ENCODE measurements at places on chromosomes 7 and 10.

GRCh38 chr7:122884186-122884585 is 2.1 kb downstream of the CADPS2 start:
- DNase-seq, result no peak

DNA sequence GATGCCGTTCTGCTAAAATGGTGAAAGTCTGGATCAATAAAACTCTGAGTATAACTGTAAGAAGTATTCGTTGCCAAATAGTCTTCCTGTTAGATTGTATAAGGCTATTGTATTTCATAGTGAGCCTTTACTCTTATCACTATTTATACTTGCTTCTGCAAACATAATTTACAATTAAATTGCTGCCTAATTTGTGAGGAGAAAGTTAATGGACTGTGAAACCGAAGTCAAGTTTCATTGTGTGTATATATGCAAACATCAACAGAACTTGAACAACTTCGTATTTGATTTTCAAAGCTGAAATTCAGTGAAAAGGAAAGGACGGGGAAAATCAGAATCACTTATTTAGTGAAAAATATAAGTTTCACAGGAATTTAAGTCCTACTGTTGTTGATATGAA is 135.9 kb upstream of the CCDC6 start:
- no peak for DNase-seq

- DNase-seq, result no peak
Measured at GRCh38 chr10:48478980-48479811, 125.7 kb downstream of the ARHGAP22 start.

- DNase-seq, result no peak
Measured at GRCh38 chr7:47873762-47874161, 74.5 kb downstream of the PKD1L1 start.

DNA sequence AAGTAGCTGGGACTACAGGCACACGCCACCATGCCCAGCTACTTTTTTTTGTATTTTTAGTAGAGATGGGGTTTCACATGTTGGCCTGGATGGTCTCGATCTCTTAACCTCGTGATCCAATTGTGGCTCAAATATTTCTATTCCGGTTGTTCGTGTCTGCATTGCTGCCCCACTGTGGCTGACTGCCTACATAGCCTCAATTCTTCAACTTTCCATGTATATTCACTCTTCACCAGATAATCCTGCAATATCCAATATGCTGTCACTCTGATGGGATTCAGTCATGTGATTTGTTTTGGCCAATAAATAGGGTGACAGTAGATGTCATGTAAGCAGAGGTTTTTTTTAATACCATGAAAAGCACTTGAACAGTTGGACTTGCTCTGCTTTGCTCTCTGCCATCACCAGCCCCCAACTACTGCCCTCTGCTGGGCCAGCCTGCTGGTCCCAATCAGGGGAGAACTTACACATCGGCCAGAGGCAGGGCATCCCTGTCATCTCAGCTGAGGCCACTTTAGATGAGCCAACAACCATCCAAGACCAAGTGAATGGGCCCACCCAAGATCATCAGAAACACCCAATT is 56.7 kb downstream of the NSUN6 start:
- no peak for DNase-seq

- DNase-seq, result no peak
Measured at GRCh38 chr7:40301486-40302068, 166.8 kb downstream of the SUGCT start.

DNA sequence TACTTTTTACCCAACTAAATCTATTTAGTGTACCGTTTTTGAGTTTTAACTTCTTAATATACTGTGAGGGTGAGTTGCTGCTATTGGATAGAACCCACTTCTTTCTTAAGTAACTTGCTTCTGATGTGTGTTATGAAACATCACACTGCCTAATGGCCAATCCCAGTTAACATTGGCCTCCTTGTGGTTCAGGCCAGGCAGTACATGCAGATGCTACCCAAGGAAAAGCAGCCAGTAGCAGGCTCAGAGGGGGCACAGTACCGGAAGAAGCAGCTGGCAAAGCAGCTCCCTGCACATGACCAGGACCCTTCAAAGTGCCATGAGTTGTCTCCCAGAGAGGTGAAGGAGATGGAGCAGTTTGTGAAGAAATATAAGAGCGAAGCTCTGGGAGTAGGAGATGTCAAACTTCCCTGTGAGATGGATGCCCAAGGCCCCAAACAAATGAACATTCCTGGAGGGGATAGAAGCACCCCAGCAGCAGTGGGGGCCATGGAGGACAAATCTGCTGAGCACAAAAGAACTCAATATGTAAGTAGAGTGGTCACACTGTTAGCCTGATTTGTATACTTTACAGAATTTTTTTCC is 39.7 kb downstream of the TES start:
- no peak for DNase-seq

GRCh38 chr7:23018750-23019149 is 4.8 kb upstream of the HYCC1 start:
- DNase-seq, result no peak

DNA sequence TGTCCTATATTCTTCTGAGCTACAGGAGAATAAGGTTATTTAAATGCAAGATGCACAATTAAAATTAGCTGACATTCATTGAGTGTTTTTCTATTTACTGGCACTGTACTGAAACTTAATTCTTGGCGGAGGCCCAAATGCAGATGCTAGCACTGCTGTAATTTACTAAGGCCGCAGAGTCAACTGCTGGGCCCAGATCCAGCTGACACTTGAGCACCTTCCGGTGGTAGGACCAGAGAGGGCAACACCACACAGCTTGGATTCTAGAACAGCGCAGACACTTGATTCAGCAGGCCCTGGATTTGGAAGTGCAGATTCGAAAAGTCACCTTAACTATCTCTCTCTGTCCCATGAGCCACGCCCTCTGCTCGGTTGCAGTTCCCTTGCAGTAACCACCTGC is 228.6 kb upstream of the TMEM72 start:
- DNase-seq, result no peak

DNA sequence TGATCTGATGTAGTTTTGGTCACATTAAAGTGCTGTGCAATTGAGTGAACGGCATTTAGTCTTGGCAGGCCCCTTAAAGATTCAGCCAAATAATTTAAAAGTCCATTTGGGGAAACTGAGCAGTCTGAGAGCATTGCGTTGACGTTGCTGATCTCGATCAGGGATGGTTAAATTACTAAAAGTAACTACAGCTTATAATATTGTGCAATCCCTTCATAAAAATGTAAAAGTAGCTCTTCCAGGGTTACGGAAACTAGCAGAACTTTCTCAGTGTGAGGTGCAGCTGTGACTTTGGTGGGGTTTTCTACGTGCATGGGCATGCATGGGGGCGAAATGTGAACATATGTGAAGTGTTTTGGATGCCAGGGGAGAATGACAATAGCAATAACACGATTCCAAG is 184.5 kb upstream of the RNF32 start:
- DNase-seq, result no peak

DNA sequence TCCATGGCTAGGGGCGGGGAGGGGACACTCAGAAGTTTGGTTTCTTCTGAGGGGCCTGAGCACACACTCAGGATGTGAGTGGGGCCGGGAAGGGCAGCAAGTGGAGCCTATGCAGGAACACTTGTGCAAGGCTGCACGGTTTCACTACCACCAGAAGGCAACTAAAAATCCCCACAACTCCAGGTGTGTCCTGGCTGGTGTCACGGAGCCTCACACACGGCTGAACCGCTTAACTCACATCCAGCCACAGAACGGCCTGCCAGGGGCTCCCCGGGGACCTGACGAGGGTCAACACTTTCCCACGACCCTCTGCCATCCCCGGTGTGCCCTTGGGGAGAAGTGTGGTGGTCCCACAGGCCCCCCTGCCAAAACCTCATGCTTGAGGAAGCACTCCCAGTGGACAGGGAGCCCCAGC is 173.9 kb downstream of the ELFN1 start:
- no peak for DNase-seq

DNA sequence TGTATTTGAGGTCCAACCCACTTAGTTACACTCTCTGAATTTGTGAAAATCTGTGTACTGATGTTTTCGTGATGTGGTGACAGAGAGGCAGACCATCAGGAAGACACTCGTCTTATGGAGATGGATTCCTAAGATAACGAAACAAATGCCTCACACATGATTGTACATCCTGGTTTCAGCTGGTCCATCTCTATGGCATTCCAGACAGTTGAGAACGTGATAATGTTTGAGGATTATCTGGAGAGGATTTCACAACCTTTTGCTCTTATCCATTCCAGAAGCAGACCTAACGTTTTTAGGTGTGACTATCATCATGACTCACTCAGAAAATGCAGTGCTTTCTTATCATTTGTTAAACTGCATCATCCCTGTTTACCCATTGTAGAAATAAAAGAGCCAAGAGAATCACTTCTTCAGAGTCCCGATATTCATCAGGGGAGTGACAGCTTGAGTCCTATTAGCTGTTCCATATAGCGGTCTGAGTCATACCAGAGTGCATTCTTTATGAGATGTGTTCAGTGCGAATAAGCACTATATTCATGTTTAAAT is 74.5 kb downstream of the BMPER start:
- peak; percentile 98 for DNase-seq

GRCh38 chr7:33459340-33459751 is 330.0 kb downstream of the BBS9 start:
- DNase-seq, result peak; percentile 21

DNA sequence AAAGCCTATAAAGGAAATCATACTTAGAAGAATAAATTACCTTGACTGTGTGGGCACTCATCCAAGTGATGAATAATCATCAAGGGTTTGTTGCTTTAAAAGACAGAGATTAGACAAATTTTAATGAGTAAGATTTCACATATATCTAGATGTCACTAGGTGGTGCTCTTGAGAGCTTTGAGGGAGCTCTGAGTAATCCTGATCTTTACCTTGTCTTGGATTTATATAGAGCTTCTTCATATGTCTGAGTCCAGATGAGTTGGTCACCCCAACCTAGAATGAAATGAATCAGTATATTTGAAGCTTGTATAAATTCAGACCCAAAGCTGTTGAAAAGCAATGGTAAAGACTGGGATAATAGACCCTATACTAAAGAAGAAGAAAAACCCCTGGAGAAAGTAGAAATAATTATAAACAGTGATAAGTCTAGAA is 3.7 kb downstream of the AGR2 start:
- DNase-seq, result peak; percentile 21

GRCh38 chr10:127368101-127368500 is 171.7 kb upstream of the INSYN2A start:
- DNase-seq, result no peak

GRCh38 chr10:127550861-127551260 is 1.8 kb downstream of the NPS start:
- DNase-seq, result no peak

GRCh38 chr7:84022684-84023308 is 171.8 kb downstream of the SEMA3A start:
- no peak for DNase-seq

GRCh38 chr7:138226745-138227279 is 150.6 kb downstream of the AKR1D1 start:
- no peak for DNase-seq

DNA sequence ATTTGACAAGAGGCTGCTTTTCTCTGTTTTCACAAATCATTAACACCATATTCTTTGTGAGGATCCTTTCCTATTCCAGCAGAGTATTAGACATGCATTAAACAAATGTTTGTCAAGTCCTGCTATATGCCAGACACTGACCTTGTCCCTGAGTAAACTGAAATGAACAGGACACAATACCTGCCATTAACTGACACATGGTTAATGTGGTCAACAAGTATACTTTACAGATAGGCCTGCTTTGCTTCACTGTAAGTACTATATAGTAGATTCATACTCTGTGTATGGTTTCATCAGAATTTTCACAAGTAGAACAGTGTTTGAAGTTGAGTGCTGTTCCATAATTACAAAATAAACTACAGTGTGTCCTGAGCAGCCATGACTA is 5.9 kb downstream of the TNKS2 start:
- no peak for DNase-seq

DNA sequence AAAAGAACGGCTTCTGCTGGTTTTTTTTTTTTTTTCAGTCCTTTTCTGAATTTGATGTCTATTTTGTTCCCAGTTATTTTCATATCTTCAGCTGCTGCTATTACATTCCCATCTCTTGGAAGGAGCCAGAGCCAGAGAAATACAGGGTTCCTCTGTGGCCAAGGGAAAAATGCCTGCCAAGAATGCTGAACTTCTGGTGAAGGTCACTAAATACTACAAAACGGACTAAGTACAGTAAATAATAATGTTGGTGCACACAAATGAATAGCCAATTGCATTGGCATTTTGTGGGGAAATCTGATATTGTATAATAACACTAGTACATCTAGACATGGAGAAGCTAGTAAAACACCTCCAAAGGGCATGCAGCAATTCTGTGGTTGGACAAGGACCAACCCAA is 56.3 kb upstream of the ZEB1 start:
- peak; percentile 31 for DNase-seq

DNA sequence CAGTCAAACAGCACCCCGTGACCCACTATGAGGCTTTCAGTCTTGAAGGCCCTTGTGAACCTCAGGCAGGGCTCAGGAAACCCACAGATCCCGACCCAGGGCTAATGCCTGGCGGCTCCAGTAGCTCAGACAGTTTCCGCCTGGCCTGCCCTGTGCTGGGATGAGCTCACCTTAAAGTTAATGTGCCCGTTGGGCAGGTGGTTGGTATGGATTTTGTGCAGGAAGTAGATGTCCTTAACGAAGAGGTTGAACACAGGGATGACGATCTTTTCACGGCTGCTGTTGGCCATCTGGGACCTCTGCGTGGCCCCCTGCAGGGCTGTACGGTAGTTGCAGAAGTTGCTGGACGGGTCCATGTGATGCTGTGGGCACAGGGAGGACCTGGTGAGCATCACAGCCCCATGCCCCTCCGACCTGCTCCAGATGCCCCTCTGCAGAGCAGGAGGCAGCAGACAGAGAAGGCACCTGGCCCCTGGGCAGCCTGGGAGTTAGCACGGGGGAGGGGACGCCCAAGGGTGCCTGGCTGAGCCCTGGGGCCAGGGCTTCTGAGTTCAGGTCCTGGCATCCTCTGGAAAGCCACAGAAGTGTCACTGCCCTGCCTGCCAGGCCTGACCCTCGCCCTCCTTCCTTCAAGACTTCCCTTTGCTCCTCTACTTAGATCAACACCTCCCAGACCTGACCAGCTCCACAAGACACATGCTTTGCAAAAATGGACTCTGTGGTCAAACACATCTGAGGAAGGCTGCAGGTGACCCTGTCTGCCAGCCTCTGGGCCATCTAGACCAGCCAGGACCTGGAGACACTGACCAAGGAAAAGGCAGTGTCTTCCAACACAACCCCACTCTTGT is 59.8 kb downstream of the CSGALNACT2 start:
- no peak for DNase-seq

- no peak for DNase-seq
Measured at GRCh38 chr10:75507469-75507868, 76.0 kb downstream of the LRMDA start.

DNA sequence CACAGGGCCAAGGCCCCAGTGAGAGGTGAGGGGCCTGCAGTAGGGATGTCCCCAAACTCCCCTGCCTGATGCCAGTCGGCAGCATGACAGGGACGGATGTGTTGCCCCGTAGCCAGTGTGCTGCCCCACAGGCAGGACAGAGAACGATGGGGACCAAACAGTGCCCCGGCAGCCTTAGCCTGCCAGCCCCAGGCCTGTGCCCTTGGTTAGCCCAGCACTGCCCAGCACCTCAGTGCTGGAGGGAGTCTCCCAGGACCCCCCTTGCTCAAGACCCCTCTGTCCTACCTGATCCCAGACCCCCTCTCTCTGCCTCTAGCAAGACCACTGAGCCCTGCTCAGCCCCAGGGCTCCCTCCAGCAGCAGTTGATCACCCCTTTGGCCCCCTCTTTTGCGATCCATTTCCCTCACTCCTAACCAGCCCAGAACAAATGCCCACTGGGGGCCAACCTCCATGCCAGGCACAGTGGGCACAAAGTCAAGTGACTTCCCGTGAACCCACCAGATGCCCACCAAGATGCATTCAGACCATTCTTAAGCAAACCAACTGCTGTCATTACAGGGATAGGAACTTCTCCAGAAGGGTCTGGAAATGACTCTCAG is 34.0 kb downstream of the OAT start:
- DNase-seq, result no peak
